Neural crest cell (in vitro differentiated cells): ENCODE measurements at places on chromosomes 2 and 18. TPM values are rescaled to one million over a fixed set of nuclear protein-coding genes. Genes with fewer than 3 reads are reported as not detected.

XDH gene
- 0.75 and 1.5 TPM in 2 replicates for total RNA-seq

- no peak overlapping the region for H3K27ac ChIP-seq
- H3K36me3 ChIP-seq = peaks cover 2% of the 10 kb centered on the region
- DNase-seq = no peak
- H3K4me3 ChIP-seq = no peak overlapping the region
- no peaks in the 10 kb centered on the region for H3K4me1 ChIP-seq
Observed at GRCh38 chr2:241443486-241444223, 64.7 kb downstream of the STK25 start.

- peaks cover 39% of the 10 kb centered on the region for H3K4me1 ChIP-seq
- H3K27me3 ChIP-seq = no peaks in the 10 kb centered on the region
- no peak overlapping the region for H3K4me3 ChIP-seq
- no peaks in the 10 kb centered on the region for H3K36me3 ChIP-seq
- H3K27ac ChIP-seq = no peak overlapping the region
- no peak for DNase-seq
Observed at GRCh38 chr2:147649998-147650397, 194.8 kb upstream of the ACVR2A start.

DCDC2C gene
- not detected in 2 replicates for total RNA-seq

GRCh38 chr2:205646680-205647079 is 35.6 kb upstream of the NRP2 start:
- no peak overlapping the region for H3K27ac ChIP-seq
- H3K4me3 ChIP-seq = no peak overlapping the region
- DNase-seq = no peak
- no peaks in the 10 kb centered on the region for H3K27me3 ChIP-seq
- H3K4me1 ChIP-seq = peaks cover 49% of the 10 kb centered on the region

CLEC4F gene
- total RNA-seq = not detected in 2 replicates

- no peaks in the 10 kb centered on the region for H3K4me1 ChIP-seq
- no peak overlapping the region for H3K4me3 ChIP-seq
- peak; percentile 20 for DNase-seq
- peaks cover 49% of the 10 kb centered on the region for H3K27me3 ChIP-seq
Observed at GRCh38 chr2:175309799-175310198, 128.3 kb upstream of the ATP5MC3 start.

DNMT3A gene
- 113 and 114 TPM in 2 replicates for total RNA-seq

GRCh38 chr2:96095116-96095636 is 21.2 kb downstream of the ADRA2B start:
- no peak for DNase-seq
- H3K36me3 ChIP-seq = no peaks in the 10 kb centered on the region
- no peak overlapping the region for H3K27ac ChIP-seq
- peaks cover 8% of the 10 kb centered on the region for H3K4me1 ChIP-seq

IL1F10 gene
- total RNA-seq = not detected in 2 replicates

GRCh38 chr2:150409196-150409595 is 78.3 kb downstream of the RND3 start:
- peaks cover 4% of the 10 kb centered on the region for H3K36me3 ChIP-seq
- H3K4me1 ChIP-seq = peaks cover 38% of the 10 kb centered on the region
- H3K27ac ChIP-seq = no peak overlapping the region
- H3K27me3 ChIP-seq = no peaks in the 10 kb centered on the region
- DNase-seq = no peak

GRCh38 chr2:239014458-239015217 is 166.8 kb downstream of the TWIST2 start:
- peaks cover 9% of the 10 kb centered on the region for H3K4me1 ChIP-seq
- no peak for DNase-seq
- H3K27ac ChIP-seq = no peak overlapping the region
- no peaks in the 10 kb centered on the region for H3K27me3 ChIP-seq
- H3K4me3 ChIP-seq = no peak overlapping the region

C2orf72 gene
- 3.0 and 3.3 TPM in 2 replicates for total RNA-seq

- no peak overlapping the region for H3K27ac ChIP-seq
- H3K36me3 ChIP-seq = peaks cover 5% of the 10 kb centered on the region
- no peaks in the 10 kb centered on the region for H3K27me3 ChIP-seq
- no peak for DNase-seq
- H3K4me1 ChIP-seq = no peaks in the 10 kb centered on the region
- H3K4me3 ChIP-seq = no peak overlapping the region
Observed at GRCh38 chr2:182672466-182673165, 43.4 kb upstream of the DNAJC10 start.
